RPMI8226 (cell line): ENCODE measurements at places on chromosomes 6 and 20.

- no peak for DNase-seq
These were observed 94.7 kb upstream of the NXT1 start for GRCh38 chr20:23255716-23256385.

DNA sequence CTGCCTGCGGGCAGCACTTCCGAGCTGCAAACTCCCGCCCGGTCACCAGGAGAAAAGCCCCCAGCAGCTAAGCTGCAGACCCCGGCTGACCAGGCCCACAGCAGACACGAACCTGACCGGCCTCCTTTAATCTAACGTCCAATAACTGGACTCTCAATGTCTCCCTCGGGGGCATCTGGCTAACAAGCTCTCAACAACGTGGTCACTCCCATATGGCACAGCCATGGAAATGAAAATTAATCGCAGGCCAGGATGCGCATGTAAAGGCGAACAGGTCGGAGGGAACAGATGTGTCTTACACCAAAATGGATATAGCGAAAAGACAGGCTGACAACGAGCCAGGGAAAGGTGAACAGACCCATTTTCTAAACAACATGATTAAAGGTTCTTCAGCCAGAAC is 44.4 kb upstream of the SMOC2 start:
- DNase-seq = no peak

DNA sequence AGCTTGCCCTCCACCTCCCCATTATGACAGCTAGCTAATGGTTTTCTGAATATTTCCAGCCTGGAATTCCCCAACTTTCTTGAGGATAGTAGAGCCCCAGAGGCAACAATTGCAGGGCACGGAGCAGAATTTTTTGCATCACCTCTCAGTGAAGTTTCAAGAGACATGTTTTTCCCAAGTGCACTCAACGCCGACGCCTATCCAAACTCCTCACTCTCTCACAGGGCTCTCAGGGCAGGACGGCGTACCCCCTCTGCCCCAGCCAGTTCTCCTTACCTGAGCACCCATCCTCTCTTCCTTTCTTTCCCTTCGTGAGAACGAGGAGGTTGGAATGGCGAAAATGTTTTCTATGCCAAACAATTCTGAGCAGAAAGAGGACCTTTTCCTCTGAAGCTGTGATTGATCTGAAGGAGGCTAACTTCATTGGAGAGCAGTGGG is 83.1 kb upstream of the FOXQ1 start:
- DNase-seq = no peak

- no peak for DNase-seq
These were observed 195.3 kb downstream of the SLC24A3 start for GRCh38 chr20:19407736-19408135.

DNA sequence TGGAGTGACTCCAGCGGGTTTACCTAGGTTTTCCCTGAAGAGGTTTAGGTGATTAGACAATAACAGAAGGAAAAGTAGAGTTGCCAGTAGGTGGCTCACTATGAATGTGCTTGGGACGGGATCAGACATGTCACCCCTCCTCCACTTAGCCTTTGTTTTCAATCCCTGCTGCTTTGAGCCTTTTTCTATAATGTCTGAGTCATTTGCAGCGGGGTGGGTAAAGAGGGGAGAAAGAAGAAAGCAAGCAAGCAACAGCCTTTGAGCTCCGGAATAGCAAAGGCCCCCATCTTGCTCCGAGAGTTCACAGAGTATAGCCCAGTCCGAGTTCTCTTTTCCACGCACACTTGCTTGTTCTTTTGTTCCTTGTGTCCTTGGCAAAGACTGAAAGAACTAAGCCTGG is 129.1 kb downstream of the PACRG start:
- DNase-seq = peak; percentile 21

GRCh38 chr6:129098061-129098553 is 215.2 kb downstream of the LAMA2 start:
- no peak for DNase-seq

GRCh38 chr6:37038292-37039198 is 33.1 kb downstream of the FGD2 start:
- DNase-seq = no peak

DNA sequence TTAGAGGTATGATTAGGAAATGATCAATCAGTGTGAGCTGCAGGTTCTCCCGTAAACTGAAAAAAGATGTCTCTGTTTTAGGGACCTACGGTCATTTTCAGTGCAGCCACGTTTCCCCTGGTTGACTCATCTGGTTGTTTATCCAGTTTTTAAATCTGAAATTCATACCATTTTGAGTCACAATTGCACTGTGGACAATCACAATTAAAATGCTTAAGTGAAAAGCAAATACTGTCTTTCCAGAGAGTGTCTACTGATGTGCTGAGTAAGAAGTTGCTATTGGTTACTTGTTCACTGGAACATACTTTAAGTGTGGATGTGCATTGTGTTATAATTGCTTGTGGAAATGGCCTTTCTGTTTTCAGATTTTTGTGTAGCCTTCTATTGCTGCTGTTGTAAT is 305.1 kb upstream of the SASH1 start:
- no peak for DNase-seq

- DNase-seq = no peak
These were observed 760.6 kb upstream of the CHD6 start for GRCh38 chr20:42378826-42379225.

GRCh38 chr6:65933390-65933789 is 226.4 kb upstream of the EYS start:
- no peak for DNase-seq

DNA sequence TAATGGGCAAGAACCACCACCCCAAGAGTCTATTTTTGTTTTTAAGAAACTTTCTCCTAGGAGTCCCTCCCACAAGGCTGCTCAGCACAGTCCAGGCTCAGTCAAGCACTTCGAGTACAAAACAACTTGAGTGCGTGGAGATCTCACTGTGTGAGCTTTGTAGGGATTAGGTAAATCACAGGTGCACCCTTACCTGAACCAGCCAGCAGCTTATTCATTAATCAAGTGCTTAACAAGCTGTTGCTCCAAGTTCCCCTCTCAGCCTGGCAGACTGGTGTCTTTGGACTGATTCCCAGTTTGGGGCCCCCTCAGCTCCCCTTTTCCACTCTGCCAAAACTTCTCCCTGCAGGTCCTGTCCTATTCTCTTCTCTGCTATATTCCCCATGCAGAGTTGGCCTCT is 133.1 kb downstream of the LY86 start:
- DNase-seq = no peak

GRCh38 chr6:7138921-7139358 is 31.2 kb downstream of the RREB1 start:
- peak; percentile 69 for DNase-seq

- DNase-seq = no peak
These were observed 28.9 kb upstream of the MTRF1L start for GRCh38 chr6:153031335-153031955.

DNA sequence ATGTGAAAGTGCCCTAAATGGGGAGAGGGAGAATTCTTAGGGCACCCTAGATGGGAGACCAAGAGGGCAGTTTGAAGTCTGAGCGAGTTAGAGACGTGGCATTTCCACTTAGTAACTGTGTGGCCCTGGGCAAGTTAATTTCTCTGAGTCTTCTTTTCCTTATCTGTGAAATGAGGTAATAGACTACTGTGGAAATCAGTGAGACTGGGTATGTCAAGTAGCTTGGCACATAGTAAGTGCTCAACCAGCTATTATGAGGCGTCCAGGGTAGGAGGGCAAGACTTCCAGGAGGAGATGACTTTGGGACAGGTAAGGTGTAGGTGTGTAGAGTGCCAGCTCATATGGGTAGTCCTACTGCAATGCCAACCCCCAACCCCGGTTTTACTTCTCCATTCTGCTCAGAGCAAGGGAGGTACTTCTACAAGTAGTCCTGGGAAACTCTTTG is 770 bp downstream of the KIF3B start:
- peak; percentile 65 for DNase-seq

DNA sequence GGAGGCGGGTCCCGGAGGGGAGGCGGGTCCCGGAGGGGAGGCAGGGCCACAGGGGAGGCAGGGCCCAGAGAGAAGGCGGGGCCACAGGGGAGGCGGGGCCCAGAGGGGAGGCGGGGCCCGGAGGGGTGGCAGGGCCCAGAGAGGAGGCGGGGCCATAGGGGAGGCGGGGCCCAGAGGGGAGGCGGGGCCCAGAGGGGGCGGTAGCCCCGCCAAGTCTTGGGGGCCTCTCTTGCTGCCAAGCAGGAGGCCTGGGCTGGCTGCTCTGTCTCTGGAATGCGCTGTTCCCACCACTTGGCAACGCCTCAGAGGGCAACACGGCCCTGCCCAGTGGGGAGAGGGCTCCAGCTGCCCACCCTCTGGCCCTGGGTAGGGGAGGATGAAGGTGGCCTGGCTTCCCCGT is 80.5 kb downstream of the YTHDF1 start:
- DNase-seq = no peak

- no peak for DNase-seq
These were observed 33.2 kb upstream of the IGF2R start for GRCh38 chr6:159935633-159936032.

DNA sequence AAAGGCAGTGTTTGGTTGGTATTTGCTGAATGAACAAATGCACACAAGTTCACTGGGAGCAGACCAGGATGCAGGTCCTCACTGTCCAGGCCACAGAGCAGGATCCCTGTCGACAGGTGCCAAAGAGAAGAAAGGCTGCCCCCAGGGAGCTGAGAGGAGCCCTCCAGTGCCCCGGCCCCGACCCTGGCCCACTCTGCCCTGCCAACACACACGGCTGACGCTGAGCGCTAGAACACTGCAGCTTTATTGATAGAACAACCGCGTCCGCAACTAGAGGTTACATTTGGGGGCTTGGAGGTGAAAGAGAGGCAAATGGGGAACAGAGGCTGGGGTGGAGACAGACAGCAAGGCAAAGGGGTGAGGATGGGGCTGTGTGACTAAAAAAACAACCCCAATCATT is 65.4 kb downstream of the MDGA1 start:
- no peak for DNase-seq

GRCh38 chr6:10991115-10991514 is 53.0 kb downstream of the ELOVL2 start:
- DNase-seq = no peak

- DNase-seq = no peak
These were observed 4.3 kb downstream of the SDCBP2 start for GRCh38 chr20:1324598-1325172.

- DNase-seq = no peak
These were observed 178.5 kb downstream of the SLC16A10 start for GRCh38 chr6:111265842-111266241.

- DNase-seq = no peak
These were observed 144.2 kb downstream of the EYA2 start for GRCh38 chr20:47038566-47039560.

DNA sequence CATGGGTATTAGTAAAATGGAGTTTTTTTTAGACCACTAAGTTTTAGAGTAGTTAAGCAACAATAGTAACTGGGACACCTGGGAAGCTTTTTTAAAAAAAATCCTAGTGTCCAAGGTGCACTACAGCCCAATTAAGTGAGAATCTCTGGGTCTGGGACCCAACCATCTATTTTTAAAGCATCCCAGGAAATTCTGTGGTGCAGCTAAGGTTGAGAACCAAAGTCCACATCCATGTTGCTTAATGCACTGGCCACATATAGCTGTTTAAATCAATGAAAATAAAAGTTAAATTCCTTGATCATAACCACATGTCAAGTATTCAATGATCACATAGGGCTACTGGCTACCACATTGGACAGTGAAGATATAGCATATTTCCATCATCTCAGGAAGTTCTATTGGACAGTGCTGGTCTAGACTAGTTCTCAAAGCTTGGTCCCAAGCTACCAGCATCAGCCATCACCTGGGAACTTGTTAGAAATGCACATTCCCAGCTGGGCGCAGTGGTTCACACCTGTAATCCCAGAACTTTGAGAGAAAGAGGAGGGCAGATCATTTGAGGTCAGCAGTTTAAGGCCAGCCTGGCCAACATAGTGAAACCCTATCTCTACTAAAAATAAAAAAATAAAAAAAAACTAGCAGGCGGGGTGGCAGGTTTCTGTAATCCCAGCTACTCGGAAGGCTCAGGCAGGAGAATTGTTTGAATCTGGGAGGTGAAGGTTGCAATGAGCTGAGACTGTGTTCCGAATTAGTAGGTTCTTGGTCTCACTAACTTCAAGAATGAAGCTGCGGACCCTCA is 12.7 kb downstream of the KIF13A start:
- no peak for DNase-seq

- DNase-seq = no peak
These were observed 126.7 kb downstream of the AIG1 start for GRCh38 chr6:143187238-143187923.

DNA sequence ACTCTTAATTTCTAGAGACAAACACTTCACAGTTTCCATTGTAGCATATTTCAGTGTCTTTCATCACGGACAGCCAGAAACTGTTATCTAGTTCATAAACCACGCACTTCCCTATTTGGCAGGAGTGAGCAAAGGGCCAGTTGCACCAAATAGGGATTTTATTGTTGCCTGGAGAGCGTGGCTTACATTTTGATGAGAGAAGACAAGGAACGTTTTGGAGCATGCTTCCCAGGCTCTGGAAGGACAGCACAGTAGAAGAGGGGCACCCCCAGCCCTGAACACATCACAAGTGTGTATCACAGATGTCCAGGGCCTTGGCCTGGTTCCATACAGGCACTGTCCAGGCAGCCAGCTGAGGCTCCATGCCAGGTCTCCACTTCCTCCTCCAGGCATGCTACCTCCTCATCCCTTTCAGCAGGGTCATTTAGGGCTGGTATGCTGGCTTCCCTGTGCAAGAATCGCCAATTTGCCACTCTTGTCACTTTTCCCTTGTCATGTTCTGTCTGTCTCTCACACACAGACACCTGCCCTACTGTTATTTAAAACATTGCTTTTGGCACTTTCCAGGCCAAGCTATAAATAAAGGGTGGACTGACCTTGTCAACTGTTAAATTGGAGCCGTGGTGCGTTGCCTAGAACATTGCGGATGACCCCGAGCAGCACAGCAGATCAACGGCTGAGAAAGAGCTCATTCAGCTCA is 235.0 kb upstream of the GMDS start:
- peak; percentile 73 for DNase-seq

DNA sequence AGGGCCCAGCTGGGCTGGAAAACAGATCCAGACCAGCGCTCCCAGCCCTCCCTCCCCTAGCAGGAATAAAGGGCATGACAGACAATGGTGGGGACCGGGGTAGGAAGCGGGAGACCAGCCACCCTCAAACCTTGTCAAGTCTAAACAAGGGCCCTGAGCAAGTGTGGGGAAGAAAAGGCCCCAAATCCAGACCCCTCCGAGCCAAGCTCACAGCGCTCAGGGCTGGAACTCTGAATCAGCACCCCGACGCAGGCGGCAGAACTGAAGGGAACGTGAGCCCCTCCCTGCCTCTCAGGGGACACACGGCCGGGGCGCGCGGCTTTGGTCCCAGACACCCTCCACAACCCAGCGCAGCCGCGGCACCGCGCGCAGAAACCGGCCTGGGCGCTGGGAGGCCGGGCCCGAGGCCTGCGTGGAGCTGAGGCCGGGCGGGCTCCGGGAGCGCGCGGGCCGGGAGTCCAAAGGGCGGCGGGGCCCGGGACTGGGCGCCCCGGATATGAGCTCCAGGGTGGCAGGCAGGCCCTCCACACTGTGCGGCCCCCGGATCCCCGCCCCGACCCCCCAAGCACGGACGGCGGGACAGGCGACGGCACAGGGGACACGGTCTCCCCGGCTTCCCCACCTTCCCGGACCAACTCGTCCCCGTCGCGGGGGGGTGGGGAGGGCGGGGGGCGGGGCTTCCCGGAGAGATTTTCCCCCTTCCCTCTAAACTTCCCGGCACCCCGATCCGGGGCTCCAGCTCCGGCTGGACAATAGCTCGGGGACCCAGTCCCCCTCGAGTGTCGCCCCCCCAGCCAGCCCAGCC is 641 bp downstream of the TEAD3 start:
- DNase-seq = no peak

GRCh38 chr6:42224222-42225028 is 6.8 kb upstream of the MRPS10 start:
- DNase-seq = no peak
